Tongue (tissue), 3 donors: ENCODE measurements at places on chromosomes 5 and 9. TPM values are rescaled to one million over a fixed set of nuclear protein-coding genes. Genes with fewer than 3 reads are reported as not detected.

The APBA1 gene
- total RNA-seq = 7.7 TPM

The PCDHGA6 gene
- 4.8 TPM for total RNA-seq

- peak; percentile 28 for DNase-seq
Measured at GRCh38 chr5:43572357-43572756, 15.5 kb upstream of the PAIP1 start.

The NUTM2G gene
- not detected for total RNA-seq

The TJP2 gene
- total RNA-seq = 46.3 TPM

- no peak for DNase-seq
Measured at GRCh38 chr9:92423612-92424011, 659 bp downstream of the OMD start.

The MSX2 gene
- 0.62 TPM for total RNA-seq

The CEL gene
- total RNA-seq = 0.41 TPM

DNA sequence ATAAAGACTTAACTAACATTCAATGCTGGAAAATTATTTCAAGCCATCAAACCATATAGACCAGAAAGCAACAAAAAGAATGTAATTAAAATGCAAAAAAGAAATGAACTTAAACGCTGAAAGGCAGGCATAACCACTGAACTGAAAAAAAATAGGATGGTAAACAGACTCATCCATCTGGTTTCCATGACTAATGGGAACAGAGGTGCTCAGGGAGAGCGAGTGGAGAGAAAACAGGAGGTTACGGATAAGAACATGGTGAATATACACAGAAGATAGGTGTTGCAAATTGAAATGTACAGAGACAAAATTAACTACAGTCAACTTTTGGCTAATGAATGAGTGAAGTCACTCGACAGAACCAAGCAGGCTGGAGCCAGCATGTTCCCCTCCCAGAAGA, 43.5 kb upstream of the RNF38 start:
- DNase-seq = no peak

DNA sequence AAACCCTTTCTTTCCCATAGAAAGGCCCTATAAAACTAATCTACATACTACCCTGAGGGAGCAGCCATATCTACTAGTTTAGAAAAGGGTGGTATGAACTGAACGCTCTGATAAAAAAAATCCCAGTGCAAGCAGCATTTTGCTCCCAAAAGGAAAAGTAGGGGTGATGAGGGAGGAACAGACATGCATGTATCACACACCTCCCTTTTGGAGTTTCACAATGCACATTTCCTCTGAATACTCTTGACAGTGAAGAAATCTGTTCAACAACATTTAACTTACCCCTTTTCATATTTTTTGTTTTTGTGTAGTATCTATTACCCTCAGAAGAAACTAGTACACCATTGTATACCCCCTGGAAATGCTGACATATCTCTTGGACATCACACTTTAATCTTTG, 411.4 kb downstream of the MAT2B start:
- DNase-seq = no peak

DNA sequence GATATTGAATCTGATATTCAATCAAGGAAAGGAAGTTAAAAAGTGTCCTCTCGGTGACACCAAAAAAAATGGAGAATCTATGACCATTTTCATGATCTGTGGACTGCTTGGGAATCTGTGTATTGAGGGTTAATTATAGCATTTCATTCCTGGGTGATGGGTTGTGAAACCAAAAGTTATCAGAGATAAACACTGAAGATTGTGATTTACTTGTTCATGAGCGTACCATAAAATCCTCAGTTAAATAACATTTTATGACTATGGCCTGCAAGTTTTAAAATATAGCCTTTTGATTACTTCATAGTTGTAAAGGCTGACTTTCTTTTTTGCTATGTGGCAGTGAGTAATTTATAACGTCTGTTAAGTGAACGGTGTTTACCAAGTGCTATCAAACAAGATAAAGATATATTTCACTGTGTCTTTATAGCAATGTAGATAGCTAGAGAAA, 267.9 kb upstream of the SEMA6A start:
- no peak for DNase-seq

DNA sequence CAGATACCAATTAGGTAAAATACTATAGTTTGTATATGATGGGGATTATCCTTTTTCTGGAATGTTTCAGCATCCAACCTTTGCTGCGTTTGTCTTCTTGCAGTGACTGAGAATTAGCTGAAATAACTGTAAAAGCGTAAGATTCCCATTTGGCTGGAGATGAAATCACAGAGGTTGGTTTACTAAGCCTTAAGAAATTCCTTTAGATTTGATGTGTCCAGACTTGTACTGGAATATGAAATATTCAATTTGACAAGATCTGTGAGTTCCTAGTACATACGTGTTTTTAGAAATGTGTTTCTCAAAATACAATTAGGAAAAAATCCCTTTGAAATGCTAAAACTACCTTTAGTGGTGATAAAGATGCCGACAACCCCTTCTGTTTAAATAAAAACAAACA, 286.0 kb upstream of the DMRT1 start:
- DNase-seq = no peak

The CARD9 gene
- total RNA-seq = 4.3 TPM

DNA sequence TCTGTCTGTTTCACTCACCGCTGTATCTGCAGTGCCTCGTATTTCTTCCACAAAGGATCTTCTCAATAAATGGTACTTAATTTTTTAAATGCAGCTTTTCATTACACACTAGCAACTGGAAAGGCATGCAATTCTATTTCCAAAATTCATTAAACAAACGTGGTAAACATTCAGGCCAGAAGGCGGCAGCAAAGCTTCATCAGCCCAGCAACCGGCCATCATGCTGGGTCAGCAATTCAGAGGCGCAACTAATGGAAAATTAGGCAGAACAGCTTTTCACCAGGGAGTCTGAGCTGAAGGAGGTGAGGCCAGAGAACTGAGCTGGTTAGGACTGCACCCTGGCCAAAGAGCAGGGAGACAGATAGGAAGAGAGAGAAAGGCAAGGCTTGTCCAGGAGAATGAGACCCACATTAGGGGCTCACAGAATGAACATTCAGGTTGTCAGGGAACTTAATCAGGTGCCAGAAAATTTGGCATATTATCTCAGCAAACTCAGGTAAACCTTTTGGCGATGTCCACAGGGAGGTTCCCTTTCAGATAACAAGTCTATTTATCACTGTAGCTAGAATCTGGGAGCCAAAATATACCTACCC, 17.7 kb upstream of the RNF180 start:
- peak; percentile 69 for DNase-seq

DNA sequence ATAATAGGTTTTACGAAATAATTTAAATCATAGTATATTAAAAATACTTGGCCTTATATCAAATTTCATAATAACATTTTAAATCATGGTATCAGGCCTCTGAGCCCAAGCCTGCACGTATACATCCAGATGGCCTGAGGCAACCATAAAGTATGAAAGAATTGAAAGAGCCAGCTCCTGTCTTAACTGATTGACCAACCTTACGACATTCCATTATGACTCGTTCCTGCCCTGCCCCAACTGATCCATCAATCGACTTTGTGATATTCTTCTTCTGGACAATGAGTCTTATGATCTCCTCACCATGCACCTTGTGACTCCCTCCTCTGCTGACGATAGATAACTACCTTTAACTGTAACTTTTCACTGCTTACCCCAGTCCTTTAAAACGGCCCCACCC, 545.0 kb downstream of the MTRR start:
- no peak for DNase-seq

GRCh38 chr5:172886974-172887501, 53.0 kb downstream of the ERGIC1 start:
- DNase-seq = peak; percentile 83

DNA sequence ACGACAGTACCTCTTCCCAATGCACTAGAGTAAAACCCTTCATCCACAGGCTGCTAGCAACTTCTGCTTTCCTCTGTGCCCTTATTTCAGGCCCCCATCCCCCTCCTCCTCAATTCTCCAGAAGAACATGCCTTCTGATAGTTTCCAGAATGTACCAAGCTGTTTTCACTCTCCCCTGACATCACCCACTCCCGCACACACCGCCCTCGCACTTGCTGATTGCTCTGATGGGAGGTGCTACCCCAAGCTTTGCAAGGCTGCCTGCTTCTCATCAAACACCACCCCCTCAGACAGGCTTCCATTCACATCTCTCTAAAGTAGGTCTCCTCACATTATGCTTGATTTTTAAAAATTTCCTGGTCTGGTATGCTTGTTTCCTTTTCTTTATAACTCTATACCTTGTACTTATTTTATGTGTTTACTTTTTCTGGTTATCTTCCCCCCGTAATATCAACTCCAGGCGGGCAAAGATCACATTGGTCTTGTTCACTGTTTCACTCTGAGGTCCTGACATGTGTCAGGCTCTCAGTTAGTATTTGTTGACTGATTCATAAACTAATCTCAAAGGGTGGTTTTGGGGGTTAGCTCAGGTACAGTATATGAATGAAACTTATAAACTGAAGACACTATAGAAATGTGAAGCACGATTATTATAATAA, 91.0 kb upstream of the C9orf72 start:
- no peak for DNase-seq

The ZNF608 gene
- 37.8 TPM for total RNA-seq

GRCh38 chr5:128644863-128645262, 106.8 kb upstream of the FBN2 start:
- DNase-seq = no peak

The AIF1L gene
- 19.1 TPM for total RNA-seq

The GKAP1 gene
- total RNA-seq = 14.9 TPM

- DNase-seq = no peak
Measured at GRCh38 chr5:65674749-65675148, 47.2 kb downstream of the SGTB start.

The LIX1 gene
- 1.7 TPM for total RNA-seq

GRCh38 chr5:169098331-169099121, 202.4 kb downstream of the SLIT3 start:
- no peak for DNase-seq

GRCh38 chr5:61381968-61382367, 49.9 kb downstream of the ZSWIM6 start:
- DNase-seq = no peak

DNA sequence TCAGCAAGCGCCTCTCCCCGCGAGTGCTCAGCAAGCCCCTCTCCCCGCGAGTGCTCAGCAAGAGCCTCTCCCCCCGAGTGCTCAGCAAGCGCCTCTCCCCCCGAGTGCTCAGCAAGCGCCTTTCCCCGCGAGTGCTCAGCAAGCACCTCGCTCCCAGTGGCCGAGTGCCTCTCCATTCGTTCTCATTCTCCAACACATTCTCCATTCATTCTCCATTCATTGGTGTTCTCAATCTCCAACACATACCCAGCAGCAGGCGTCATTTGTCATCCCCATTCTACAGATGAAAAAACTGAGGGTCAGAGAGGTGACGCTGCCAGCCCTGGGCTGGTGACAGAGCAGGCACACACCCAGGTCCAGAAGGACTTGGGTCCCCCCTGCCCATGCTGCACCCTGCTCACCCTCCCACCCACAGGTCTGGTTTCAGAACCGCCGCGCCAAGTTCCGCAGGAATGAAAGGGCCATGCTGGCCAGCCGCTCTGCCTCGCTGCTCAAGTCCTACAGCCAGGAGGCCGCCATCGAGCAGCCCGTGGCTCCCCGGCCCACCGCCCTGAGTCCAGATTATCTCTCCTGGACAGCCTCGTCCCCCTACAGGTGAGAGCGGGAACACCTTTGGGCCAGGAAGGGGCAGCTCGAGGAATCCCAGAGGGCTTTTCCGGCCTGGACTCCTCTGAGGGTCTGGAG, 32.5 kb downstream of the PTGES start:
- no peak for DNase-seq

DNA sequence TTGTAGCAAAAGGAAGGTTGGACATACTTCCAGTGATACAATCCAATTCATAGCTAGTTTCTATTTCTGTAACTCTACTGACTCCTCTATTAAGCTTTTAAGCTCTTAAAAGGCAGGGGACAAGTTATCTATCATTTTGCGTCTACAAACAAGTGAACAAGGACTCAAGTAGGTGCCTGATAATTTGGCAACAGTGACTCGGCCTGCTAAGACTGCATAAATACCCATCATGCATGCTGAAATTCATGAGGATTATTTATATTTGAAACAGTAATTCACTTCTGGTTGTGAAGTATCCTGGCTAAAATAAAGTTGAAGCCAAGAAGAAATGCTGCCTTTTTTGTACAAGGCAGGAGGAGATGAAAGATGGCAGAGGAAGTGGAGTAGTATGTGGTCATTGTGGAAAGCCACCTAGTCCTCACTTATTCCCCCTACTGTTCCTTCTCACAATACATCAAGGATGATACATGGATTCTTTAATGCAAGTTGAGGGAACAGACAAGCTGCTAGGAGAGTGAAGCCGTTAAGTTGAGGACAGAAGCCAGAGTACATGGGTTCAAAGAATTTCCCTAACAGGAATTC, 74.0 kb downstream of the MRPS27 start:
- DNase-seq = peak; percentile 26

DNA sequence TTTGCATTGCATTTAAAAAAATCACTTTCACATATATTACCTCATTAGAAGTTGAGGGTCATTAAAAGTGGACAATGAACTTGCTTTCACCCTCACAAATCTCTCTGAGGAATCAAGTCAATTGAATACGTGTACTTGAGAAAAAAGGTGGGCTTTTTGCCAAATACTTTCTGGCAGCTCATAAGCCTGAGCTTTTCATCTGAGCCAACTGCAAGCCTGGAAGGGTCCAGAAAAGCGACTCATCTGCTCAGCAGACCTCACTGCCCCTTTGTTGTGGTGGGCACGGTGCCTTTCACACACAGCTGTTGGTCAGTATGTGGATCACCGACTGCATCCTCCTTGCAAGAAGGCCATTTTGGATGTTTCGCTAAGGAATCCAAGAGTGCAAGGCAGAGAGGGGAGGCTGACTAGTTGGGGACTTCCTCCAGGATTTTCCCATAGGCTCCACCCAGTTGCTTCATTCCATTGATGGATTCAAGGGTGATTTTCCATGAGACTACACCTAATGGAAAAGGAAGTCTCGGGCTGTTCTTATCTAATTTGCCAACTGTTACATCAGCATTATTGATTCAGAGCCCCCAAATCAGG, 564.7 kb downstream of the PDE4D start:
- DNase-seq = peak; percentile 88

DNA sequence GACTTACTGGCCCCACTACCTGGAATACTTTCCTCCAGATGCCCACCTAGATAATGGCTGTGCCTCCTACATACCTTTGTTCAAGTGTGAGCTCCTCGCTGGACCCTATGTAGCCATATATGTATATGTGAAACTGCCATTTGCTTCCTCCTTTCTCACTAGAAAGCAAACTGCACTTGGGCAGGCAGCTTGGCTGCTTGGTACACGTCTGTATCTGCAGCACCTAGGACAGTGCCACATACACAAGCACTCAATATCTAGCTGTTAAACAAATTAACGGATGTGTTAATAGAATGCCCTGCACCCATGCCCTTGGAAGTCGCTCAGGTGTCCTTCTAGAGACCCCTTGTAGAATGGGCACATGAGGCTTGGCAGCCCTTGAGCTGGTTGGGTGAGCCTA, 301.5 kb downstream of the SEMA5A start:
- DNase-seq = no peak
